ENCODE measurements at places on chromosomes 1 and 21.

- DNase-seq = no peak
These were observed 171.3 kb upstream of the USP24 start for GRCh38 chr1:55386456-55386855.

DNA sequence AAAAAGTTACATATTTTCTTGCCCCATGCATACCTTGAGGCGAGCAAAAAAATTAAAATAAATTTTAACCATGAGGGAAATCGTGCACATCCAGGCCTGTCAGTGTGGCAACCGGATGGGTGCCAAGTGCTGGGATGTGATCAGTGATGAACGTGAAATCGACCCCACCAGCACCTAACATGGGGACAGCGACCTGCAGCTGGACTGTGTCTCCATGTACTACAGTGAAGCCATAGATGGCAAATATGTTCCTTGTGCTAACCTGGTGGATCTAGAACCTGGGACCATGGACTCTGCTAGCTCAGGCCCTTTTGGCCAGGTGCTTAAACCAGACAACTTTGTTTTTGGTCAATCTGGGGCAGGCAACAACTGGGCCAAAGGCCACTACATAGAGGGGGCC, 67.4 kb upstream of the PODN start:
- DNase-seq = no peak

- peak; percentile 62 for DNase-seq
These were observed 612.9 kb downstream of the PTPRU start for GRCh38 chr1:29849038-29849750.

GRCh38 chr1:98749152-98749756, 87.7 kb downstream of the SNX7 start:
- DNase-seq = peak; percentile 25

- peak; percentile 97 for DNase-seq
These were observed 2.6 kb downstream of the E2F2 start for GRCh38 chr1:23528250-23528978.

DNA sequence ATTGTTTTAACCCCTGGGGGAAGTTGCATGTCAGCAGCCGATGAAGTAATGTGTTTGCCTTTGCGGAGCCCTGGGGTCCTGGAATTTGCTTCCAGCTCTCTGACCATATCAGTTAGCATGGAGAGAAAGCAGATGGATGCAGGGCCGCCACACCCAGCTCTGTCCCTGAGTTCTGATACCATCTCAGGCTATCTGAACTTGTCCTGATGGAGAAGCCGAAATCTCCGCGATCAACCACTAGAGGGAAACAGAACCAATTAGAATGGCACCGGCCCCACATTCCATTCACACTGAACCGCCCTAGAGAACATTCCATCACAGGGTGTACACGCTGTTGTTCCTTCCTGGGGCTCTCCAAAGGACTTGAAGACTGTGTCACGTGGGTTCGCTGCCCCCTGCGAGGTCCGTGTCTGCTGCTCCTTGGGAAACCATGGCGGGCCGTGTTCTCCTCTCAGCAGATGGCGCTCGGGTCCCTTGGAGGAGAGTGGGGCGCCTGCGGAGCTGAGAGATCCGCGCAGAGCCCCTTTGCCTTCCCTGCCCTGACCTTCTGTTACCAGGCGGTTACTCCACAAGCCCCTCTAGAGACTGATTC, 75.4 kb downstream of the ABCA4 start:
- DNase-seq = peak; percentile 90

DNA sequence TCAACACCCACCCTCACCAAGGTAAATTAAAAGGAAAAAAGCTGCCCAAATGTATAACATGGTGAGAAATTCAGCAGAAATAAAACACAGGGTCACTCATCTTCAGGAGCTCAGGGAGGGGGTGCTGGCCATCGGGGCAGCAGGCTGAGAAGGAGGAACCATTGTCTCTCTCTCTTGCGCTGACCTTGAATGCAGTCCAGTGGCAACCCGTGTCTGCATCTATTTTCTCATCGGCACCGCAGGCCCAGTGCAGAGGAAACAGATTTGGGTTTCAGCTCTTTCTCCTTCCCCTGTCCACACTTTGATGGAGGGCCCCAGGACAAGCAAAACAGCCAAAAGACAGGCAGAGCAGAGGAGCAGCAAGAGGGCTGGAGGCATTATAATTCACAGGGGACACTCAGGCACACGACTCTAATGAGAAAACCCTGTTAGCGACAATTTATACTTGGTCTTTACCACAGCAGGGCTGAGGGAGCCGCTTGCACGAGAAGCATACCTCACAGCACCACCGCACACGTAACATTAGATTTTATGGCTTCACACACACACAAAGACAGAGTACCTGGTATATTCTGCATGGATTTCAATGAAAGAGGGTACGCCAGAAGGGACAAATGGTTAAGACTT, 18.6 kb downstream of the MKNK1 start:
- DNase-seq = no peak

DNA sequence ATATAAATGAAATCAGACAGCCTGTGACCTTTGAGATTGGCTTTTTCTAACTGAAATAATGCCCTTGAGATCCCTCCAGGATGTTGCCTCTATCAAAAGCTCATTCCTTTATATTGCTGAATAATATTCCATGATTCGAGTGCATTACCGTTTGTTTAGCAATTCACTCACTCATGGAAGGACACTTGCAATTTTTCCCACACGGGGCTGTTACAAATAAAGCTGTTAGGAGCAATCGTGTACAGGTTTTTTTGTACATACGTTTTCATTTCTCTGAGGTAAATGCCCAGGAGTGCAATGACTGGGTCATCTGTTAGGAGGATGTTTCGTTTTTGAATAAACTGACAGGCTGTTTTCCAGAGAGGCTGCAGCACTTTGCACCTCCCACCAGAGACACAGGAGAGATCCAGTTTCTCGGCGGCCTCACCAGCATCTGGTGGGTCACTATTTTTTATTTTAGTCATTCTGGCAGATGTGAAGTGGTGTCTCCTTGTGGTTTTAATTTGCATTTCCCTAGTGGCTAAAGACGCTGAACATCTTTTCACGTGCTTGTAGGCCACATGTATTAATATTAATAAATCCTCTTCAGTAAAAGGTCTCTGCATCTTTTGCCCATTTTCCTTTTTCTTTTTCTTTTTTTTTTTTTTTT, 11.0 kb downstream of the PRDM15 start:
- DNase-seq = no peak

DNA sequence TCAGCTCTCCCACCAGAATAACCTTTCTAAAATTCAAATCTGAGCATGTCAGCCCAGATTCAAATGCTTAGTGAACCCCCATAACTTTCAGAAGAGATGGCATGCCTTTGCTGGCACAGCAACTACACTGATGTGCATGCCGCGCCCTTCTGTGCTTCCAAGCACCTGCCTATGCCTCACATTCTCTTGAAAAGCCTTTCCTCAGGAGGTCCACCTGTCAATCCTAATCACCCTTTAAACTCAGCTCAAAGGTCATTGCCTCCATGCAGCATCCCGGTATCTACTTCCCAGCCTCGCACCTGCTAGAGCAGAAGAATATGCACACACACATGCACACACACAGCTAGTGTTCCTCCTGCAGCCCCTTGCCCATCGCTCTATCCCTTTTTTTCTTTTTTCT, 5.2 kb upstream of the S100A2 start:
- no peak for DNase-seq

GRCh38 chr1:99731384-99731783, 35.1 kb downstream of the FRRS1 start:
- no peak for DNase-seq

- DNase-seq = peak; percentile 97
These were observed at the start of the genes GPATCH2 and SPATA17 for GRCh38 chr1:217630711-217631591. GPATCH2 (minus strand) TSS chr1:217631090; CDS start chr1:217630971, 119 bp downstream. SPATA17 (plus strand) TSS chr1:217631344; CDS start chr1:217631379, 35 bp downstream.

DNA sequence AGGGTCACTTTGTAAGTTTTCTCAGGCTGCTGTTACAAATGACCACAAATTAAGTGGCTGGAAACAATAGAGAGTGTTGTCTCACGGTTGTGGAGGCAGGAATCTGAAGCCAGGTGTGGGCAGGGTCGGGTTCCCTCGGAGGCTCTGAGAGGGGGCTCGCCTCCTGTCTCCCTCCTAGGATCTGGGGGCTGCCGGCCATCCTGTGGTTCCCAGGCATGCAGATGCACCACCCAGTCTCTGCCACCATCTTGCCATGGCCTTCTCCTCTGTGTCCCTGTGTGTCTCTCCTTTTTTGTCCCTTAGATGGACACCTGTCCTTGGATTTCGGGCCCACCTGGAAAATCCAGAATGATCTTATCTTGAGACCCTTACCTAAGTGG, 4.8 kb downstream of the TP73 start:
- DNase-seq = no peak

DNA sequence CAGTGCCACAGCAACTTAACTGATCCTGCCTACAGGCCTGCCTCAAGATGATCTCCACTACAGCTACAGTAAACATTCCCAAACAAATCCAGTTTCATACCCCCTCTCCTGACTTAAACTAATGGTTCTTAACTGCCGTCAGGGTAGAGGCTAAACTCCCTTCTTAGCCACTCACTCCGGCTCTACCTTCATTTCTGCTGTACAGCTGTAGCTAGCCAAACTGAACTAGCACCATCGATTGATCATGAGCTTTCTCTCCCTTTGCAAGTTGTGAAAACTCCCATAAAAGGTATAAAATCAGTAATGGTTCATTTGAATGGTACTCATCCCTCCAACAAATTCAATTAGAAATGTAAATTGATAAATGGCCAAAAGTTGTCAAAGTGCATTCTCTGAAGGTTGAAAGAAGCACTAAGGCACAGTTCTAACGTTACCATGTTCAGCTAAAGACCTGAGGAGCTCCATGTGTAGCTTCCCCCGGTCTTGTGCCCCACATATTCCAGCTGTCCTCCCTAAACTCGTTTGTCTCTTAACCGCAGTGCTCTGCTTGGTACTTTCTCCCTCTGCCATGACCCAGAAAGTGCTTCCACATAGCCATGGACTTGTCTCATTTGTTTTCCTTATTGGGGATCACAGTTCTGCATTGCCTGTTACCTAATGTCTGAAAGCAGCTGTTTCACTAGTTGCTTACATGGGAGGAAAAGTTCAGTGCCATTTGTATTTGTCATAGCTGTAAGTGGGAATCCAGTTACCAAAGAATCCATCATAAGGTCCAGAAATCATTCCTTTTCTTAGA, 49.8 kb downstream of the DHX9 start:
- no peak for DNase-seq

GRCh38 chr1:84668185-84668584, 22.1 kb downstream of the SSX2IP start:
- DNase-seq = peak; percentile 33

DNA sequence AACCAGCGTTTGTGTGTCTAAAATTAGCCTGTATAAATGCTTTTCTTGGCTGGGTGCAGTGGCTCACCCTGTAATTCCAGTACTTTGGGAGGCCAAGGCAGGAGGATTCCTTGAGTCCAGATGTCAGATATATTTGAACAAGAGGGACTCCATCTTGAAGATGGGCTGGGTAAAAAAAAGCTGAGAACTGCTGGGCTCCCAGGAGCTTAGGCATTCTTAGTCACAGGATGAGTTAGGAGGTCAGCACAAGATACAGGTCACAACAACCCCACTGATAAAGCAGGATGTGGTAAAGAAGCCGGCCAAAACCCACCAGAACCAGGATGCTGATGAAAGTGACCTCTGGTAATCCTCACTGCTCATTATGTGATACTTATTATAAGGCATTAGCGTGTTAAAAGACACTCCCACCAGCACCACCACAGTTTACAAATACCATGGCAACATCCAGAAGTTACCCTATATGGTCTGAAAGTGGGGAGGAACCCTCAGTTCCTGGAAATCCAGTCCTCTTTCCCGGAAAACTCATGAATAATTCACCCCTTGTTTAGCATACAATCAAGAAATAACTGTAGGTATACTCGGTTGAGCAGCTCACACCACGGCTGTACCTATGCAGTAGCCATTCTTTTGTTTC, 36.2 kb upstream of the ZNF496 start:
- DNase-seq = no peak

- DNase-seq = no peak
These were observed 1.9 kb downstream of the GJA5 start for GRCh38 chr1:147758379-147759100.

DNA sequence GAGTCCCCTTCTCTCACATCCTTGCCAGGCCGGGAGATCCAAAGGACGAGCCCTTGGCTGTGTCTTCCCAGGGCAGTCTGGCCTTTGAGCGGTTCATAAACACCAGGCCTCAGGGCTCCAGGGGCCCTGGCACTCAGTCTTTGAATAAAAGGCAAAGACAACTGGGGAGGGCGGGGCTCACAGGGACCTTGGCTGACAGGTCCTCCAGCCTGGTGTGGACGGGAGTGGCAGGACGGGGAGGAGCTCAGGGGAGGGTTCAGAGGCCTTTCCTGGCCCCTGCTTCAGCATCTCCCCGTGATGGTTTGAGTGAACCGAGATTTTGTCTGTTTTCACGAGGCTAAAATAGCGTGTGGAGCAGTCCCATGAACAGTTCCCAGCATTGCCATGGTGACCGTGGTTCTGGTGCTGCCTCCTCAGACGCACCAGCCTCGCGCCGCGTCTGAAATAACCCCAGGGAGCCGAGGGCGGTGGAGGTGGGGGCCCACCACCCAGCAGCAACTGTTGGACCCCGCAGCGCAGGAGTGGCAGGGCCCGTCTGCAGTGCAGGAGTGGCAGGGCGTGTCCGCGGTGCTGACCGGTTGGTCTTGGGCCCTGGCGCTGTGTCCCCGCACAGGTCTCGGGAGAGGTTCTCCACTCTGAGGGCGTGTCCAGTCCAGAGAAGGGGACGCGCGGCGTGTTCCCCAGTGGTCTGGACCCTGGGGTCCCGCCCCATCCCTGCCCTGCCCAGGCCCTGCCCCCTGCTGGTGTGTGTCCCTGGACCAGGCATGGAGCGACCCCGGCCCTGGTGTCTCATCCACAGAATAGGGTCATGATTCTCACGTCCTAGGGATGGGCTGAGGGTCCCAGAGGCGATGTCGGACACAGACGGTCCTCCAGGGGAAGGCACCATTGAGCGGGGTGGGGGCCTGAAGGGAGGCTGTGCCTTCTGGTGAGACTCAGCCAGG, 7.1 kb upstream of the PRKCZ start:
- DNase-seq = no peak

GRCh38 chr1:110626889-110627288, 20.7 kb upstream of the KCNA2 start:
- DNase-seq = no peak

DNA sequence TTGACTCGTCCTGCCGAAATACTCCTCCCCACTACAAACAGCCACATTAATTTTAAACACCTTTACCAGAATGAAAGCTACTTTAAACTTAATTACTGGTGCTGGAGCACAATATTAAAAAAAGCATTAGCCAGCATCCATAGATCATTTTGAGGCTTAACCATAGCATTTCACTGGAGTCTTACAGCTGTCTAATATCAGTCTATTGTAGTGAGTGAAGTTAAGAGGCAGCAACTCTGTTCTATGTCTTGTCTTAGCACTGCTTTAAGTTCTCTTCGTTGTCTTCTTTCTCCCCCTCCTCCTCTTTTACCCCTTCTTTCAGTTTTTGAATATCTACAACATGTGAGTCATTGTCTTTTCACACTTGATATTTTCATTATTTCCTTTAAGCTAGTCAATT, 49.3 kb downstream of the ADGRL2 start:
- DNase-seq = no peak

Data from MCF 10A (cell line).